ENCODE measurements at places on chromosomes 3 and 15.

- no peak for DNase-seq
Observed at GRCh38 chr3:88235102-88235501, 85.3 kb downstream of the C3orf38 start.

- DNase-seq, result no peak
Observed at GRCh38 chr15:70269311-70269911, 171.7 kb upstream of the TLE3 start.

DNA sequence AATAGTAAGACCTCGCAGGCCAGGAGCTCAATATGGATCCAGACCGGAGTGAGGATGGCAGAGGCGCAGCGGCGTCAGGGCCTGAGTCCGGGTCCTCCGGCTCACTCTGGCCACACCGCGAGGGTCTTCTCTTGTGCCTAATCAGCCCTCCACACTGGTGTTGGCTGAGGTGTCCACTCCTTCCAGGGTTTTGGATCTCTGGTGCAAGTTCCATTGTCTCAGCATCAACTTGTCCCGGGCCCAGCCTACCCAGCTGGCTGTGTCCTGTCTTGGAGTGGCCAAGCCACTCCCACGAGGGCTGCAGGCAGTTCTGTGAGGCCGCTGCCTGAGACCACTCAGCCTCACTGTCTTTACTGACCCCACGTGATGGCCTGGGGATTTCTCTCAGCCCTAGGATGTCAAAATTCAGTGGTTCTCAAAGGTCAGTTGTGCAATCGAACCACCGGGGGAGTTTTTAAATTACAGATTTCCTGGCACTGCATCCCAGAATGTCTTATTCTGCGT lies 12.6 kb upstream of the GOLGA6L7 start:
- DNase-seq, result no peak

GRCh38 chr3:76965122-76965725 lies 74.7 kb upstream of the ROBO2 start:
- DNase-seq, result no peak

GRCh38 chr3:16147220-16147994 lies 27.1 kb upstream of the GALNT15 start:
- no peak for DNase-seq

DNA sequence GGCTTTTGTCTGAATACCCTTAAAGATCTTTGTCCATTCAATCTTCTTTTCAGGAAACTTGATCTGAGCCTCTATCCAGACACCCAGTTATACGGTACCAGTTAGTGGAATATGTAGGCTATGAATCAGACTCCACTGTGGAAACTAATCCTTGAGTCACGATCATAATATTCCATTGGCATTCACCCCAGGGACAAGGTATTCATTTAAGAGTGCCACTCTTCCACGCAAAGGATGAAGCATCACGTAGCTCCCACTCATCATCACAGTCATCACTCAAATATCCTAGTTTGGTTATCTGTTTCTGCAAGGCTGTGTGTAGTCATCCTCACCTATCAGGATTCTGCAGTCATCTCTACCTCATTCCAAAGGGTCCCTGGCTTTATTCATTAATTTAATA lies 85.6 kb downstream of the NEDD4 start:
- no peak for DNase-seq

GRCh38 chr3:87780811-87781210 lies 278.0 kb downstream of the CGGBP1 start:
- DNase-seq, result no peak

GRCh38 chr3:123447749-123448517 lies 957 bp downstream of the ADCY5 start:
- no peak for DNase-seq

DNA sequence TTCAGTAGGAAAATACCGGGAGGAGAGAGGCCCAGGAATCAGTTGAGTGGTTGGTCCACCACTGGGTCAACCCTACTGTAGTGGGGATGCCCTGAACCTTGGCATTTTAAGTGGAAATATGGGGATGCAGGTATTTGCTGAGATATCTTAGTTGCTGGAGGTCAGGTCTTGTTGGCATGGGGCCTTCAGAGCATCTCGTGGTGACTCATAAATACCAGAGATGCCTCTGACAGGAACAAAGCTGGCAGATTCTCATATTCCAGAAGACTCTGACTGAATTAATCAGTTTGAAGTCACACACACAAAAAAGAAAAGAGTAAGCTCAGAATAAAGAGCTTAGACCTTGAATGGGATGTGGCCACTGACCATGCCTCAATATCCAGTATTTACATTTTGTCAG lies 91.6 kb downstream of the CACNA2D3 start:
- DNase-seq, result no peak

GRCh38 chr3:142844339-142844977 lies 44.4 kb downstream of the PCOLCE2 start:
- no peak for DNase-seq

DNA sequence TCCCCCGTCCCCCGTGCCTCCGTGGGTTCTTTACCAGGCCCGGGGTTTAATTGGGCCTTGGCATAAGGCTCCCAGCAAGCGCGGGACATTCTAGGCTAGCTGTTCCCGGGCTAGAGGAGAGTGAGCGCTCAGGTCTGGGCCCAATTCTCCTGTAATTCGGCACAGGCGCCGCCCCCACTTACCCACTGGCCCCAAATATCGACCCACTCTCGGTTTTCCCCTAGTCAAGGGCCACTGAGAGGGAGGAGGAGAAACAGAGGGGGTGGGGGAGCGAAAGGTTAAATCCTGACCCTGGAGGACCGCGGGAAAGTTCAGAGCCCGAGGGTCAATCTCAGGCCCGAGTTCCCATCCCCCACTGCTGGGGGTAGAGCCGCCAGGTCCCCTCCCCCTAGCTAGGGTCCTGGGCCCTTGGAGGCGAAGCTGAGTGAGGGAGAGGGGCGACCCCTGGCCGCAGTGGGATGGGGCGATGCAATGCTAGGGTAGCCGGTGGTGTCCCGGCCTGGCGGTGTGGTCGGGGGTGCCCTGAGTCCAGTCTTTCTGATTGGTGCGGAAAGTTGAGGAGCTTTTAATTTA lies 8.5 kb upstream of the ONECUT1 start:
- DNase-seq, result no peak

DNA sequence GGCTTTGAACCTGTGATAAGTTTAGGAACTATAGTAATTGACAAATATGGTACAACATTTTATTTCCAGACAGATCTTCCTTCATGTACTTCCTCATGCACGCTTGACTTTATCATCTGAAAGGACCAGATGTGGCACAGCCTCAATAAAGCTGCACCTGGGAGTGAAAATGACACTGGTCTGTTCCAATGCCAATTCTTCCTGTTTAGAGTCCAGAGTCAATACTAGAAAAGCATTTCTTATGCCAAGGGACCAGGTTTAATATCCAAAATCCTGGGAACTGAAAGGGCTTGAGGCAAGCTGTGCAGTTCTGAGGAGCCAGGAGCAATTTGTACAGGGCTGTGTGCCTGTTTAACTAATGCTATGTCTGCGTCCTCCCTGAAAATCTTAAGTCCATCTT lies 15.3 kb downstream of the DPH6 start:
- no peak for DNase-seq

DNA sequence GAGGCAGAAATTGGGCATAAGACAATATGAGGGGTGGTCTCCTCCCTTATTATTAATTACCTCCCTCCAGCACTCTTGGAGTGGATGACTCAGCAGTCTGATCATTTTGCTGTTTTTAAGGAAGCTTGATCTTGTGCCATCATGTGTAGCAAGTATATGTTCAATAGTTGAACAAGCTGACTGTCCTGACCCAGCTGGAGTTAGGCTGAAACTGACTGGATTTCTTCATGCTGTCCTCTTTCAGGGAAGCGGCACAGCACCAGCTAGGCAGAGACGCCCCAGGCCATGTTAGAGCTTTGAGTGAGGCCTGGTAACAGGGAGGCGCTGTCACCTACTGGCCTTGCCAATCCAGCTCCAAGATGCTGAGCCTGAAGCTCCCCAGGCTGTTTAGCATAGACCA lies 54.4 kb upstream of the KIF23 start:
- DNase-seq, result no peak

DNA sequence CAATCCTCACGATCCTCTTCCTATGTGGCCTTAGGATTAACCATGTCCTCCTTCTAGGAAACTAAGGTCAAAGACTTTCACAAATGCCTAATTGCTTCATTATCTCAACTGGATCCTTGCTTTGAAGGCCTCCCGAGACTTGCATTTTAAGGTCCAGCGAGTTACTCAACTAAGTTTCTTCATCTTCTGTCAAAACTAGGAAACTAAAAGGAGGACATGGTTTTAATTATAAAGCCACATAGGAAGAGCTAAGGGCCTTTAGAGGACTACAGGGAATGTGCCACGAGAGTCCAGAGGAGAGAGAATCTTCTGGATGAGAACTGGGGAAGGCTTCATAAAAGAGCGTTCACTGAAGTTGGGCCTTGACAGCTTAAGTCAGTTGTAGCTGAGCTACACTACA lies 87.8 kb upstream of the LPP start:
- DNase-seq, result no peak

GRCh38 chr3:145983101-145983500 lies 177.9 kb downstream of the PLOD2 start:
- no peak for DNase-seq

GRCh38 chr15:39125226-39125625 lies 455.7 kb upstream of the THBS1 start:
- no peak for DNase-seq

GRCh38 chr3:59968513-59969045 lies 918.8 kb upstream of the CFAP20DC start:
- no peak for DNase-seq

DNA sequence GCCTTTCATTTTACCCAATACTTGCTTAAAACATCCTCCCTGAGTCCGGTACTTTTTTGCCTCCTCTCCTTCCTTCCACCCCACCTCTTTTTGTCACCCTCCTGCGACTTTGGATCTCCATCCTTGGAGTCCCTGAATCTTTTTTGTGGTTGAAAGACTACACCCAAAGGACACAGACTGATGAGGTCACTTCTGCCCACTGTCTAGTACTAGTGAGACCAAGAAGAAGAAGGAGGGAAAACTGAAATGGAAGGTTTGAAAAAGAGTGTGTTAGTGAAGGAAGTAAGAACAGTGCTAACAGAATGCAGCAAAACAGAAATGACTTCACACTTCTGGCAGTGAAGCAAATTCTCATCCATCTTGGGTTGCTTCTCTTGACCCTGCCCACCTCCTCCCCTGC lies 6.6 kb downstream of the B3GNT5 start:
- no peak for DNase-seq

- no peak for DNase-seq
Observed at GRCh38 chr3:74808506-74809275, 194.2 kb upstream of the CNTN3 start.

DNA sequence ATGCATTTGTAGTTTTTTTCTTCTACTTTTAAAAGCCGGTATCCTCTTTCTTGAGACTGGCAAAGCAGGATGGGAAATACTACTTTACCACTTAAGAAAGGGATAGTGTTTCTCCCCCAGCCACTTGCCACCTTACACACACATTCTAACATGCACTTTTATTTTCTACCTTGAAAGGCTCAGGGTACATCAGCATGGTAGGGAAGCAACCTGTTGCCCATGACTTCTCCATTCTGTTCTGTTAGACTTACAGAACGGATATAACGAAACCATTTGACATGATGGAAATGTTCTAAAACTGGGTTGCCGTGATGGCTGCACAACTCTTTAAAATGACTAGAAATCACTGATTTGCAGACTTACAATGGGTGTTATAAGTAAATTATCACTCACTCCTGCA lies 405.5 kb downstream of the SHQ1 start:
- no peak for DNase-seq

- DNase-seq, result no peak
Observed at GRCh38 chr3:156817646-156818272, 8.4 kb upstream of the LEKR1 start.

DNA sequence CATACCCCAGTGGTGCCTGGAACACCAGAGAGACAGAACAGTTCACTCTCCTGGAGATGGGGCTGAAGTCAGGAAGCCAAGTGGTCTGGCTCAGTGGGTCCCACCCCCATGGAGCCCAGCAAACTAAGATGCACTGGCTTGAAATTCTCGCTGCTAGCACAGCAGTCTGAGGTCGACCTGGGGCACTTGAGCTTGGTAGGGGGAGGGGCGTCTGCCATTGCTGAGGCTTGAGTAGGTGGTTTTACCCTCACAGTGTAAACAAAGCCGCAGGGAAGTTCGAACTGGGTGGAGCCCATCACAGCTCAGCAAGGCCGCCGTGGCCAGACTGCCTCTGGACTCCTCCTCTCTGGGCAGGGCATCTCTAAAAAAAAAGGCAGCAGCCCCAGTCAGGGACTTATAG lies 272.0 kb downstream of the KLF13 start:
- no peak for DNase-seq

DNA sequence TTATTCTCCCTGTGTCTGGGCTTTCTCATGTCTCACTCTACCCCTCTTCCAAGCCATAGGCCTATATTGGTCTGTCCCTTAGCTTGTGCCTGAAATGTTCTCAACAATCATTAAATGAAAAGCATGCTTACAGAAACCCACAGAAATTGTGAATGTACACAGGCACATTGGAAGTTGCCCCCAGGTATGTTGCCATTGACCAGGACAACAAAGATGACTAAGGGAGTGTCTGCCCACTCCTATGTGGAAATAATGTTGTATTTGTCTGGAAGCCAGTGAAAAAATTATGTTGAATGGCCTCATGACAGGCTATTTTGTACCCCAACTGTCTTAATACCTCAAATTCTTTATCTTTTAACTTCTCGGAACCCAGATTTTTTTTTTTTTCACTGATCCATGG lies 102.0 kb downstream of the TPRG1 start:
- DNase-seq, result no peak

- DNase-seq, result no peak
Observed at GRCh38 chr3:131067983-131068382, 41.3 kb downstream of the NEK11 start.

DNA sequence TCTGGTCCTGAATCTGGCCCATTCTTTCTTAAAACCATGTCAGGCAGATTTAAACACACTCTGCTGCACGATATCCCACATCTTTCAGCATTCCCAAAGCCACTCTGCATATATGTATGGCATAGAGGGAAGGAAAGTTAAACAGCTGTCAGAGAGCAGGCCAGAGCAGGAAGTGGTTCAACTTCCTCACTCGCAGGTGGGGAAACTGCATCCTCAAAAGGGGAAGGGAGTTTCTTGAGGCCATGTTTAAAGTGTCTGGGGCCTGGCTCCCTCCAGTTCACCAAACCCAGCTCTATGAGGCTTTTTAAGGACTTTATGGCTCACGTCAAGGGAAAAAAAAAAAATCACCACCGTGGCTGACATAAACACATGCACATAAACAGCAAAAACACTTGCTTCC lies 123.1 kb downstream of the OPA1 start:
- DNase-seq, result no peak

DNA sequence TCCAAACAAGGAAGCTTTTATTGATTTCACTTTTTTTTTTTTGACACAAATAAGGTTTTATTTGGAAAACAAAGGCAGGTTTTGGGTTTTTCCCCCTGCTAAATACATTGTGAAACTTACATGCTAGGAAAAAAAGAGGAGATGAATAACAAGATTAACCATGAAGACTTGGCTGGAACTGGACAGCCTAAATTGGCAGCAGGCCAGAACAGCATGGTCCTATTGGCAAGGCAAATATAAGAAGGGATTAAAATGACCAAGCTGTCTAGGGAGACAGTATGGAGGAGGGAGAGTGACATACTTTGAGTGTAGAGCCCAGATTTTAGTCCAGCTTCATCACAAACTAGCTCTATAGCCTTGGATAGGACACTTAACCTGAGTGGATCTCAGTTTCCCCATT lies 63.9 kb upstream of the BBX start:
- DNase-seq, result no peak

Measured in anterior cingulate cortex (tissue), 58 donors.